ENCODE measurements at places on chromosomes 2 and 18. TPM values are rescaled to one million over a fixed set of nuclear protein-coding genes. Genes with fewer than 3 reads are reported as not detected.
A peak's percentile ranks its signal among the peaks of the same experiment; 100 is the strongest.

DNA sequence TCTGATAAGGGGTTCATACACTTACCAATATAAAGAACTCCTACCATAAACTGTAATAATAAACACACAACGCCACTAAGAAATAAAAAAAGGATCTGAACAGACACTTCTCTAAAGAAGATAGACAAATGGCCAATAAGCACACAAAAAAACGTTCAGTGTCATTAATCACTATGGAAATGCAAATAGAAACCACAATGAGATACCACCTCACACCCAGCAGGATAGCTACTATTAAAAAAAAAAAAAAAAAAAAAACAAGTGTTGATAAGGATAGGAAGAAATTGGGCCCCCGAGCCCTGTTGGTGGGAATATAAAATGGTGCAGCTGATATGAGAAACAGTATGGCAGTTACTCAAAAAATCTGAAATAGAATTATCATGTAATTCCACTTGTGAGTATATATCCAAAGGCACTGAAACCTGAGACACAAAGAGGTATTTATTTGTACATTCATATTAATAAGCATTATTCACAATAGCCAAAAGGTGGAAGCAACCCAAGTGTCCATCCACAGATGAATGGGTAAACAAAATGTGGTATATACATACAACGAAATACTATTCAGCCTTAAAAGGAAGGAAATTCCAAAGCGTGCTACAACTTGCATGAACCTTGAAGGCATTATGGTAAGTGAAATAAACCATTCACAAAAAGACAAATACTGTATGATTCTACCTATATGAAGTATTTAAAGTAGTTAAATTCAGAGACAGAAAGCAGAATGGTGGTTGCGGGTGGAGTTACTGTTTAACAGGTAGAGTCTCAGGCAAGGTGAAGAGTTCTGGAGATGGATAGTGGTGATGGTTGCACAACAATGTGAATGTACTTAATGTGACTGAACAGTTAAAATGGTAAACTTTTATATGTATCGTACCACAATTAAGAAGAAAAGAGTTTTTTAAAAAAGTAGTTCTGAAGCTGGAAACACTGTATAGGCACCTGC lies 17.9 kb downstream of the REV1 start:
- no peak for DNase-seq
- H3K27ac ChIP-seq = no peak overlapping the region
- no peak overlapping the region for H3K4me3 ChIP-seq

DNA sequence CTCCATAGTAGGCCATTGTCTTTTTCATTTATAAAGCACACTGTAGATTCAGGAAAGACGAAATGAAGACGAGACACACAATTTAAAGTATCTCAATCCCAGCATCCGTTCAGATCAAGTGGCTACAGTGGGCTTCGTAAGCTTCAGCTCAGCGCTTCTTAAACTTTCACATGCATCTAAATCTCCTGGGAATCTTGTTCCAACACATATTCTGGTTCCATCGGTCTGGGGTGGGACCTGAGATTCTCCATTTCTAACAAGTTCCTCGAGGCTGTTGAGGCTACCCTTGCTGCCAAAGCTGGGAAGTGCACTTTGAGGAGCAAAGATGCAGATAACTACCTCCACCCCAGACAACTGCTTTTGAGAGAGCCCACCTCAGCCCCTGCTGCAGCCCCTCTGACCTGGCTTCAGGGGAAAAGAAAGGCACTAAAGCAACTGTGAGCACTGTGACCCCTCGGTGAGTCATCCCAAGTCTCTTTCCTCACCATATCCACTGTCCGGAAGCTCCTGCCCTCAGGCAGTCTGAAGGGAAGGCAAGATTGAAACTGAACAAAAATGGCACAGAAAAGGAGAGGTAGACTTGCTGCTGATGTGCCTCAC lies 201.1 kb upstream of the FBXO11 start:
- H3K27ac ChIP-seq = peak overlapping the region; percentile 48
- H3K4me1 ChIP-seq = peaks cover 12% of the 10 kb centered on the region
- H3K36me3 ChIP-seq = no peaks in the 10 kb centered on the region
- DNase-seq = no peak
- H3K4me3 ChIP-seq = peak overlapping the region; percentile 27

GRCh38 chr2:102971701-102972100 lies 209.9 kb downstream of the TMEM182 start:
- H3K36me3 ChIP-seq = no peaks in the 10 kb centered on the region
- DNase-seq = no peak
- no peak overlapping the region for H3K4me3 ChIP-seq
- no peak overlapping the region for H3K27ac ChIP-seq

DNA sequence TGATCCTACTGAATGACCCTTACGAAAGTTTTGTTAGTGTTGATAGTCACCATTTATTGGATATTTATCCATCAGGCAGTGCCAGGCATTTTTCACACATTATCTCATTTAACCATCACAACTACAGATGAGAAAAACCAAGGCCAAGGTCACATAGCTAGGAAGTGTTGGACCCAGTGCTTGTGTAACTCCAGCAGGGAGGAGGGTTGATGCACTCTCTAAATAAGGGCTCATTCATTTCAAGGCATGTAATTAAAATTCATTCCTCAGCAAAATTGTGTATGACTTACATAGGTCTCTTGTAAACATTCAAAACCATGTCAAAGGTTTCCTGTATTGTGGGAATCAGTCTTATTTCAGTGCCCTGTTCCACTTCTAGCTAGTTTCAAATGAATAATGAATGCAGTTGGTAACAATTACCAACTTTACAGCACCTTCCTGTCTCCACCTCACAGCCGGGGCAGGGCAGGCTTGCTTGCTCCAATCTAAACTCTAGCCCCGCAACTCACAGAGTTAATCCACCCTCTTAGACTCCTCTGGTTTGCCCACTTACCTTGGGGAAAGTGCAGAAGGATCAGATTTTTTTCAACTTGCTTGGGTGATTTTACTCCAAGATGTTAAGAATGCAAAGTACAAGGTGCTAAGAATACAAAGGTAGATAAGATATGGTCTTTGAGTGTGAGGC lies 5.8 kb upstream of the MAPRE3 start:
- H3K36me3 ChIP-seq = no peaks in the 10 kb centered on the region
- DNase-seq = no peak
- no peaks in the 10 kb centered on the region for H3K27me3 ChIP-seq
- H3K4me3 ChIP-seq = no peak overlapping the region
- H3K4me1 ChIP-seq = peaks cover 7% of the 10 kb centered on the region
- no peak overlapping the region for H3K27ac ChIP-seq

- no peak overlapping the region for H3K27ac ChIP-seq
- no peaks in the 10 kb centered on the region for H3K4me1 ChIP-seq
- DNase-seq = no peak
- H3K4me3 ChIP-seq = no peak overlapping the region
These were observed 94.0 kb downstream of the C1QL2 start for GRCh38 chr2:119064567-119064966.

- H3K36me3 ChIP-seq = no peaks in the 10 kb centered on the region
- H3K27me3 ChIP-seq = no peaks in the 10 kb centered on the region
- peaks cover 29% of the 10 kb centered on the region for H3K4me1 ChIP-seq
- no peak for DNase-seq
- H3K27ac ChIP-seq = no peak overlapping the region
- no peak overlapping the region for H3K4me3 ChIP-seq
These were observed 11.5 kb downstream of the ITGA6 start for GRCh38 chr2:172438741-172439508.

GRCh38 chr18:32264401-32264800 lies 74.6 kb downstream of the MEP1B start:
- H3K27ac ChIP-seq = no peak overlapping the region
- no peak for DNase-seq
- no peak overlapping the region for H3K4me3 ChIP-seq
- no peaks in the 10 kb centered on the region for H3K4me1 ChIP-seq

DNA sequence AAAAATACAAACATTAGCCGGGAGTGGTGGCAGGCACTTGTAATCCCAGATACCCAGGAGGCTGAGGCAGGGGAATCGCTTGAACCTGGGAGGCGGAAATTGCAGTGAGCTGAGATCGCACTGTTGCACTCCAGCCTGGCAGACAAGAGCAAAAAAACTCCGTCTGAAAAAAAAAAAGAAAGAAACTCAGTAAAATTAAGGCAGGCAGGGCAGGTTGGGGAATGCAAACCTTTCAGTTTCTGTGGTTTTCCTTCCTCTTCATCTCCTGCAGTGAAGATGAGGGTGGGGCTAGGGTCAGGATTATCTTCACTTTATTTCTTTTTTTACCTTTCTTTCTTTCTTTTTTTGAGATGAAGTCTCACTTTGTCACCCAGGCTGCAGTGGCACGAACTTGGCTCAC lies 43.2 kb upstream of the PSME4 start:
- H3K27ac ChIP-seq = no peak overlapping the region
- no peaks in the 10 kb centered on the region for H3K27me3 ChIP-seq
- no peak for DNase-seq
- no peaks in the 10 kb centered on the region for H3K36me3 ChIP-seq
- peaks cover 8% of the 10 kb centered on the region for H3K4me1 ChIP-seq
- no peak overlapping the region for H3K4me3 ChIP-seq

- no peak overlapping the region for H3K27ac ChIP-seq
- H3K27me3 ChIP-seq = no peaks in the 10 kb centered on the region
- no peak overlapping the region for H3K4me3 ChIP-seq
- H3K36me3 ChIP-seq = no peaks in the 10 kb centered on the region
These were observed 56.0 kb downstream of the TMEM247 start for GRCh38 chr2:46535360-46535759.

GRCh38 chr2:217195016-217195415 lies 335.2 kb upstream of the TNP1 start:
- DNase-seq = no peak
- H3K4me3 ChIP-seq = no peak overlapping the region
- H3K4me1 ChIP-seq = no peaks in the 10 kb centered on the region
- no peak overlapping the region for H3K27ac ChIP-seq

DNA sequence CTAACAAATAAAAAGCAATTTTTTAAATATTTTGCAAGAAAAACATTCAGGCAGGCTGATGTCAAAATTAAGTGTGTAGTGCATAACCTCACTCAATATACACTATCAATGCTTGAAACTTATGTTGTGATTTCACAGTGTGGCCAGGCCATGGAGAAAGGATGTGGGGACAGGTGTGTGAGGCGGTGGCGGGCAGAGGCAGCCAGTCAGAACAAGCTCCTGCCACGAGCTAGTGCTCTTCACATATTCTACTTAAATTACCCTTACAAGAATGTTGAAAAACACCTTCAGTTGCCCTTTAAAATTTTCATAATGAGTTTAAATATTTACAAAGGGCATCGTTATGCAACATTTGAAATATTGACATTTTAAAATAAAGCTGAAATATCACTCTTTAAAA lies 43.2 kb downstream of the CYB5A start:
- H3K36me3 ChIP-seq = no peaks in the 10 kb centered on the region
- no peak overlapping the region for H3K27ac ChIP-seq
- H3K4me3 ChIP-seq = no peak overlapping the region
- no peaks in the 10 kb centered on the region for H3K27me3 ChIP-seq
- peaks cover 8% of the 10 kb centered on the region for H3K4me1 ChIP-seq

DNA sequence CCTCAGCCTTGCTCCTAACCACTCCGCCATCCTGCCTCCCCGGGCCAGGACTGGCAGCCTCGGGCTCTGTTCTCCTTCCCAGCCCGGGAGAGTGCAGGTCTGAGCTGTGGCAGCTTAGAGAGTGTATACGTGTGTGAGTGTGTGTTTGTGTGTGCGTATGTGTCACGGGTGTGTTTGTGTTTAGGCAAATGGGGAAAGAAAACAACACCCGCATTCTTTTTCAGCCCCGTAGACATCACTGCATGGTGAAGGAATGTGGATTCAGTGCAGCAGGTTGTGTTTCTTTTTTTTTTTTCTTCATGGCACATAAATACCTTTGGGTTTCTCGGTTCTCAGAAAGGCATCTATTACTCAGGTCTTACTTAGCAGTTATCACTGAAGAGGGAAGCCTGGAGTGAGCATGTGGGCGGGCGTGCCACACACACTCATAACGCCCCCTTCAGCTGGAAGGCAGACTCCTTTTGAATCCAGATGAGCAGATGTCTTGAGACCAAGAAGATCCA lies 44.2 kb downstream of the GLI2 start:
- no peaks in the 10 kb centered on the region for H3K36me3 ChIP-seq
- peaks cover 8% of the 10 kb centered on the region for H3K4me1 ChIP-seq
- H3K27me3 ChIP-seq = peaks cover 7% of the 10 kb centered on the region
- no peak for DNase-seq

GRCh38 chr2:7927691-7928090 lies 754.2 kb upstream of the ID2 start:
- no peak for DNase-seq
- no peaks in the 10 kb centered on the region for H3K4me1 ChIP-seq
- no peaks in the 10 kb centered on the region for H3K36me3 ChIP-seq
- no peak overlapping the region for H3K4me3 ChIP-seq
- H3K27ac ChIP-seq = no peak overlapping the region

- H3K4me1 ChIP-seq = peaks cover 97% of the 10 kb centered on the region
- peak overlapping the region; percentile 71 for H3K27ac ChIP-seq
- no peak overlapping the region for H3K4me3 ChIP-seq
- DNase-seq = no peak
- H3K36me3 ChIP-seq = no peaks in the 10 kb centered on the region
- H3K27me3 ChIP-seq = no peaks in the 10 kb centered on the region
These were observed 39.9 kb downstream of the CYRIA start for GRCh38 chr2:16625759-16626158.

DNA sequence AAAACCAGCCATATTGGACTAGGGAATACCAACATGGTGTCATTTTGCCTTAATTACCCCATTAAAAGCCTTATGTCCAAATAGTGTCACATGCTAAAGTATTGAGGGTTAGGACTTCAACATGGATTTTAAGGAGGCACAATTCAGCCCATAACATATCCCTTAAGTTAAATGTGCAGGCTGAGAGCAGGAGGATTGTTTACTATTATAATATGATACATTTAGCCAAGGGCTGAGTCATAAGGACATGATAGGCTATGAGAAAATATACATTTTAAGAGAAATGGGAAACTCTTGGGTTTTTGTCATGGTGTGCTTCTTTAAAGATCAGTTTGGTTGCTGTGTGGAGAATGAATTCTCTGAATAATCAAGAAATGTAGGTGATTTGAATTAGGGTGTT lies 136.8 kb downstream of the RDH14 start:
- no peaks in the 10 kb centered on the region for H3K4me1 ChIP-seq
- H3K27me3 ChIP-seq = no peaks in the 10 kb centered on the region
- no peak for DNase-seq
- no peaks in the 10 kb centered on the region for H3K36me3 ChIP-seq
- H3K27ac ChIP-seq = no peak overlapping the region

DNA sequence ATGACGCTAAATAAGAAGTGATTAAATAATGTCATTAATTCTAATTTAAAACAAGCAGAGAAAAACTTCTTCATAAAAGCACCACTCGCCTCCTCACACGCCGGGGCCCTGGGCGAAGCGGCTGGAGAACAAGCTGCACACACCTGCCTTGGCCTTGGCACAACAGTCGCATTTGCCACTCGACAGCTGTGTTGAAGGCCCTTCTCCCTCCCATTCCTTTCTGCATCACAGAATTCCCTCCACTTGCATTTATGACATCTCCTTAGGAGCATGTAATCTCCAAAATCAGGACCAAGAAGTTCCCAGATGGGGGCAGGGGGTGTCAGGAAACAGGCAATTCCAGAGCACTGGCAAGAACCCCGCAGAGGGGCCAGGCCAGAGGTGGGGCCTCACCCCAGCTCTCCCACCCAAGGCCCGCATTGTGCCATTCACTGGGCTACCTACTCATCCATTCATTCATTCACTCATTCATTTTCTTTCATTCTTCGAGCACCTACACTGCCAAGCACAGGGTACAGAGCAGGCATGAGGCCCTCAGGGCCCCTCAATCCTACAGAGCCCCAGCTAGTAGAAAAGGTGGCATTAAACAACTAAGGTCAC lies 6.4 kb downstream of the HDAC4 start:
- H3K27me3 ChIP-seq = no peaks in the 10 kb centered on the region
- H3K36me3 ChIP-seq = no peaks in the 10 kb centered on the region
- no peak overlapping the region for H3K27ac ChIP-seq
- peaks cover 87% of the 10 kb centered on the region for H3K4me1 ChIP-seq
- no peak for DNase-seq

The NYAP2 gene
- not detected for polyA plus RNA-seq

The ARHGAP15 gene
- polyA plus RNA-seq = 3.1 TPM

The RAX gene
- polyA plus RNA-seq = not detected

The ALKAL2 gene
- 0.25 TPM for polyA plus RNA-seq

The LYG2 gene
- polyA plus RNA-seq = not detected

The MC2R gene
- polyA plus RNA-seq = not detected

Measured in heart left ventricle (tissue), 16 donors.